ENCODE measurements at places on chromosomes 4 and X. TPM values are rescaled to one million over a fixed set of nuclear protein-coding genes. Genes with fewer than 3 reads are reported as not detected.

The GNRHR gene
- total RNA-seq, result not detected

The TREX2 gene
- 0.19 TPM for total RNA-seq

The CXCL13 gene
- total RNA-seq, result not detected

The TCEAL5 gene
- not detected for total RNA-seq

The TEX11 gene
- 3.2 TPM for total RNA-seq
